Tibial artery (tissue), 4 donors: ENCODE measurements at places on chromosomes 7 and 10.

GRCh38 chr7:116354171-116354545, 143.8 kb downstream of the TES start:
- peak; percentile 75 for DNase-seq

DNA sequence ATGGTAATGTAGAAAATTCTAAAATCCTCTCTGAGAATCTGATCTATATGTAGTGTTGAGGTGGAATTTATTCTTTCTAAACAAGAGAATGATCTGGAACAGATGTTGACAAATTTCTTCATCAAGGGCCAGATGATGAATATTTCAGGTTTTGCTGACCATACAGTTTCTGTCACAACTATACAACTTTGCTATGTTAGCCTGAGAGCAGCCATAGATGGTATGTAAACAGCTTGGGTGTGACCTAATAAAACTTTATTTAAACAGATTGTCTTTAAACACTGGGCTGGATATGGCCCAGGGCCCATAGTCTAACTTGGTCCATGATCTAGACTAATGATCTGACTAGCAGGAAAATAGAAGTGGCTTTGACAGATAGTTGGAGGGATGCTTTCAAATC, 213.6 kb upstream of the CELF2 start:
- DNase-seq, result no peak

DNA sequence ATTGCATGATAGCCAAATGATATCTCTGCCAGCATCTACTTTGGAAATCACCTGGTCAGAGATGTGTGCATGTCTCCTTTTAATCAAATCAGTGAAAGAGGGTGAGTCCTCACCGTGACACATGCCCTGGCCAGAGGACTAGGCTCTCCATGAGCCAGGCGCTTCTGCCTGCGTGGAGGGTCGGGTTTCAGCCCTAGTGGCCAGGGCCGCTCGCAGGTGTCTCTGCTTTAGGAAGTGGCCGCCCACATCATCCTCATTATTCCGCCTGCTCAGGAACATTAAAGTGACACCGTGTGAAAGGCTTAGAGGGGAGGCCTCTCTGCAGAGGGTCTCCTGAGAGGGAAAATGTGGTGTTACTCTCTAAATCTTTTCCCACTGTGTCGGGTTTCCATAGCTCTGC, 173.6 kb upstream of the PRKCQ start:
- no peak for DNase-seq

GRCh38 chr7:24406053-24406788, 122.2 kb downstream of the NPY start:
- DNase-seq, result no peak

DNA sequence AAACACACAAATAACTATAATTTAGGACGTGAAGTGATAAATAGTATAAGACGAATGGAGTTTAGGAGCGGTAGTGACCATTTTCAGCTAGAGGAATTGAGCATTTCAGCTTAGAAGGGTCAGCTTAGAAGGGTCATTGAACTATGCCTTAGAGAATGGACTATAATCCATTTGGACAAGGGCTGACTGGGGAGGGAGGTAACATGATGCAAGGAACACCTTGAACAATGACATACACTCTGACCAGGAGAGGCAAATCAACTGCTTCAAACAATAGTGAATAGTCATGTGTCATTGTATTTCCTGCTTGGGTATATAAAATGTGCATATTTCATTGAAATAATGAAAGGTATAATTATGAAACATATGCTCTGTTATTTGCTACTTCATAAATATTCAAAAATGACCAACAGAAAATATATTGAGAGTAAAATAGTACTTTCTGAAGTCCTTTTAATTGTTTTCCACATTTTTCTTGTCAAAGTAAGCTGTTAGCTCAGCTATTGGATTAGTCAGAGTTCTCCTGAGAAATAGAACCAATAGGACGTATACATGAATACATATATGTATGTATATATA, 40.5 kb upstream of the WASL start:
- DNase-seq, result no peak

DNA sequence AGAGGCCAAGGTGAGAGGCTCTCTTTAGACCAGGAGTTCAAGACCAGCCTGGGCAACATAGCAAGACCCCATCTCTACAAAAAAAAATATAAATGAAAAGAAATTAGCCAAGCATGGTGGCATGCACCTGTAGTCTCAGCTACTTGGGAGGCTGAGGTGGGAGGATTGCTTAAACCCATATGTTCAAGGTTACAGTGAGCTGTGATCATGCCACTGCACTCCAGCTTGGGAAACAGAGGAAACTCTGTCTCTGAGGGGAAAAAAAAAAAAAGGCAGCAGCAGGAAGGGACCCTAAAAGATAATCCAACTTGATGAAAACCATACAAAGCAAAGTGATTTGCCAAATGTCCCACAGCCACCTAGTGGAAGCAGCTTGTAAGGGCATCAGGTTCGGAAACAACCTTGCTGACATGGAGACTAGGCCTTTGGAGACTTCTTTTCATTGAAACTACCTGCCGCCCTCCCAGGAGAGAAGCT, 15.6 kb upstream of the PBLD start:
- no peak for DNase-seq

GRCh38 chr10:99917963-99918825, 91.6 kb downstream of the DNMBP start:
- DNase-seq, result no peak

- DNase-seq, result peak; percentile 47
These were observed 166.3 kb downstream of the TNS3 start for GRCh38 chr7:47415318-47416212.
